Stimulated activated CD4-positive, alpha-beta T cell treated with anti-CD3 and anti-CD28 coated beads, Interleukin-15, amount 100 ng/mL, for 1 hour (primary cell): ENCODE measurements at places on chromosomes 4 and X.

DNA sequence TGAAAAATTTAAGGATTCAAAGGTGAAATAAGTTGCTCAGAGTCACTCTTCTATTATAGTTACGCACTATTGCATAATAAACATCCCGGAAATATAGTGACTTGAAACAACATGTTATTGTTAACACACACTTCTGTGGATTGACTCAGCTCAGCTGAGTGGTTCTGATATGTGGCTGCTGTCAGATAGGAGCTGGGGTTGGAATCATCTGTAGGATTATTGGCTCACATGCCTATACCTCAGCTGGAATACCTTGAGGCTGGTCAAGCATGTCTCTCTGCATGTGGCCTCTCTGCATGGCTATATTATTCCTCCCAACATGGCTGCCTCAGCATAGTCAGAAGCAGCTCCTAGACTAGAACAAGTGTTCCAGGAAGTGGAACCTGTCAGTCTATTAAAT, 486.7 kb upstream of the MAGEB2 start:
- DNase-seq, result no peak

- DNase-seq, result no peak
Observed at GRCh38 chr4:42513748-42514492, 116.6 kb downstream of the SHISA3 start.

- no peak for DNase-seq
Observed at GRCh38 chr4:174177536-174177935, 105.9 kb downstream of the FBXO8 start.

GRCh38 chr4:183118585-183118984, 19.5 kb downstream of the WWC2 start:
- no peak for DNase-seq

DNA sequence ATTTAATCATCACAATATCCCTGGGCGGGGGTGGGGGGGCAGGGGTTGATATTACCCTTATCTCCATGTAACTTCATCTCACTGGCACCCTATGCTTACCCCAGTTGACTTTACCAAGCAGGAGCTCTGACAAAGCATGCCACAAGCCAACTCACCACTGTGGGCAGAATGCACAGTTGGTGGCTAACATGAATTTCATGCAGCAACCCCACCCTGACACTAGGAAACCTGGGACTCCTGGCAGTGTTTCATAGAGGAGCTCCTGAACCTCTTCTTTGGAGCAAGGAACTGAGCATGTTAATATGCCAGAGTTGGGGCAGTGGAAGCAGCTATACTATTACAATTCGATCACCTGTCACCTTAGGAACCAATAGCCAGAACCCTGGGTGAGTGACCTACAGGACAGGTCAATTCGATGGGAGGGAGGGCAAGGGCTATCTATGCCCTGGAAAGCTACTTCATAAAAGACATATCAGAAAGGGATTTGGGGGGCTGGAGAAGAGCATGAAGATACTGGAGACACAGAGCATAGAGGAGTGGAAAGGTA, 97.2 kb upstream of the ACSL4 start:
- no peak for DNase-seq

GRCh38 chrX:52341493-52341892, 27.3 kb upstream of the XAGE2 start:
- no peak for DNase-seq

- DNase-seq, result no peak
Observed at GRCh38 chrX:111609206-111609605, 71.8 kb upstream of the ALG13 start.
